B cell (primary cell): ENCODE measurements at places on chromosomes 13 and 19.
A peak's percentile ranks its signal among the peaks of the same experiment; 100 is the strongest.

GRCh38 chr19:3785938-3786824 is at the start of gene MATK:
MATK (minus strand) TSS chr19:3786381; CDS start chr19:3785135, 1,246 bp downstream.
- DNase-seq: peak; percentile 47

DNA sequence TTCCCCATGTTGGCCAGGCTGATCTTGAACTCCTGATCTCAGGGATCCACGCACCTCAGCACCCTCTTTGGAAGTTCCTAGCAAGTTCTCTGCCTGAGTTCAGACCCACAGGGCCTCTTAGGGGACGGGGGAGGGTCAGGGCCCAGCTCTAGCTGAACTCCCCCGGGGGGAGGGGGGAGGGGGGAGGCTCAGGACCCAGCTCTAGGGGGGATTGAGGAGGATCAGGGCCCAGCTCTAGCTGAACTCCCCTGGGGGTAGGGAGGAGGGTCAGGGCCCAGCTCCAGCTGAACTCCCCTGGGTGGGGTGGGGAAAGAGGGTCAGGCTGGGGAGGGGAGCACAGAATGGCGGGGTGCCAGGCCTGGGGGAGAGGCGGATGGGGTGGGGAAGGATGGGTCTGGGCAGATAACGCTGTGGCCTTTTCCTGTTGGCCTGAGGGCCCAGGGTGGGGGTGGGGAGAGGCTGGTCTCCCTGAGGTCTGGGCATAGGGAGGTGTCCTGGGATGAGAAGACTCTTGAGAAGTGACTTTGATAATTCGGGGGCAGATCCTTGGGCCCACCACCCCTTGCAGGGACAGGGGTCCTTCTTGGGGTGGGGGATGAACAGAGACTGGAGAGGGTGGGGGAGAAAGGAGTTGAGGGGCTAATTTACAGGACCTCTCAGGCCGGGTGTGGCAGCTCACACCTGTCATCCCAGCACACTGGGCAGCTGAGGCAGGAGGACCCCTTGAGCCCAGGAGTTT is 5.5 kb upstream of the PTBP1 start:
- no peak for DNase-seq

- peak; percentile 90 for DNase-seq
Observed at GRCh38 chr13:50635504-50635903, 208.0 kb downstream of the DLEU7 start.

- no peak for DNase-seq
Observed at GRCh38 chr19:35075202-35076025, 33.9 kb downstream of the HPN start.

DNA sequence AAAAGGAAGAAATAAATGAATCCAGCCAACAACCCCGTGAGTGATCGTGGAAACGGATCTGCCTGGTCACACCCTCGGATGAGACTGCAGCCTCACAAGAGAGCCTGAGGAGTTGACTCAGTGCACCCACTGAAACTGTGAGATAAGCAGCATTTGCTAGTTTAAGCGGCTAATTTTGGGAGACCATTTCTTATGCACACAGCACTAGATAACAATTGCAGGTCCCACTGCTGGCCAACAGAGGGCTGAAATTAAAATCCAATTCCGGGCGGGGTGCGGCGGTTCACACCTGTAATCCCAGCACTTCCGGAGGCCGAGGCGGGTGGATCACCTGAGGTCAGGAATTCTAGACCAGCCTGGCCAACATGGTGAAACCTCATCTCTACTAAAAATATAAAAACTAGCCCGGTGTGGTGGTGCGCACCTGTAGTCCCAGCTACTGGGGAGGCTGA is 3.6 kb downstream of the UQCR11 start:
- DNase-seq: no peak

DNA sequence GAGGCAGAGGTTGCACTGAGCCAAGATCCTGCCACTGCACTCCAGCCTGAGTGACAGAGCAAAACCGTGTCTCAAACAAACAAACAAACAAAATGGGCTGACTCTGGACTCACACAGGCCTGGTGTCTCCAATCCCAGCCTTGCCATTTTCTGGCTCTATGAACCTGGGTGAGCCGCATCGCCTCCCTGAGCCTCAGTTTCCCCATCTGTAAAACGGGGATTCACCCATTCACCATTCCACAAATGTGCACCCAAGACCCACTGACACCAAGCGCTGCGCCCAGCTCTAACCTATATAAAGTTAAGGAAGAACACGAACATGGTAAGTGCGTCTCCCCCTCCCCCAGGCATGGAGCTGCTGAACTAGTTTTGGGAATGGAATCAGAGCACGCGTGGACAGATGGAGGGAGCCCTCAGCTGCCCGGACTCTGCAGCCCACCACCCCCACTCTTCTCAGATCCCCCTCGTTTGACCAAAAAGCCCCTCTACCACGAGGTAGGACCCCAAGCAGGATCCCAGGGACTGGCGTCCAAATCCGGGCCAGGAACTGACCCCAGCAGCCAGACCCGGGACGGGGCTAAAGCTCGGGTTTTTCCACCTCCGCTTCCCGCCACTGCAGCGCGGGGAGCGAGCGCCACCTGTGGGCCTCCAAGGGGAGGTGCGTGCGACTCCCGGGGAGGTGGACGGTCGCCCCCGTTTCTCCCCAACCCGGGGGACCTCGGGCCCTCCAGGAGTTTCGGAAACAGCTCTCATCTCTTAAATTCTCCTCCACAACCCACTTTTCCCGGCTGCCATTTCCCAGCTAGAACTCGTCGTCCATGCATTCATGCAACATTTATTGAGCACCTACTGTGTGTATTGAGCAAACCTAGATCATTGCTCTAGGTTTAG is 33.0 kb upstream of the ADGRE5 start:
- peak; percentile 73 for DNase-seq

GRCh38 chr19:50475736-50476223 is 527 bp upstream of the EMC10 start:
- no peak for DNase-seq

GRCh38 chr13:48317511-48318376 is 14.2 kb downstream of the RB1 start:
- peak; percentile 45 for DNase-seq

- peak; percentile 51 for DNase-seq
Observed at GRCh38 chr13:48144413-48145035, 49.6 kb upstream of the MED4 start.

- no peak for DNase-seq
Observed at GRCh38 chr19:4559569-4559968, at the start of gene SEMA6B. SEMA6B (minus strand) TSS chr19:4559684; CDS start chr19:4558457, 1,227 bp downstream.

GRCh38 chr19:51688671-51689571 is 4.2 kb upstream of the SPACA6 start:
- DNase-seq: no peak

- DNase-seq: peak; percentile 24
Observed at GRCh38 chr19:49679771-49680413, 2.8 kb downstream of the PRMT1 start.

- DNase-seq: peak; percentile 88
Observed at GRCh38 chr13:31965361-31966066, 66.1 kb upstream of the FRY start.

GRCh38 chr13:25469169-25469525 is 97.4 kb downstream of the ATP8A2 start:
- no peak for DNase-seq

GRCh38 chr13:94154367-94154766 is 325.1 kb downstream of the DCT start:
- DNase-seq: no peak

DNA sequence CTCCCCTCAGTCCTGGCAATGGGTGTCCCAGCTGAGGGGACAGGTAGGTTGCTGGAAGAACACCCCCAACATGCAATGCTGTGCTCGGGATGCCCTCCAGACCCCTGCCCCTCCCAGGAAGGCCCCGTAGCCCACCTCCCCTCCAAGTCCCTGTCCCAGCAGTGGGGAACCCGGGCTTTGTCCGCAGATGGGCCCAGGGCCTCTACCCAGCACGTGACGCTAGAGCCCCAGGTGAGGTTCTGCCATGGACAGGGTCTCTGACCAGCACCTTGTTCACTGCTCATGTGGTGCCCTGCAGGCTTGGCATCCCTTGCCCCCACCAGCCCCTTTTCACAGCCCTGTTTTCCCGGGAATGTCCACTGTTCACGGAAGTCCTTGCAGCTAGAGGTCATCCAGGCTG is 220.0 kb upstream of the SGCG start:
- DNase-seq: no peak

DNA sequence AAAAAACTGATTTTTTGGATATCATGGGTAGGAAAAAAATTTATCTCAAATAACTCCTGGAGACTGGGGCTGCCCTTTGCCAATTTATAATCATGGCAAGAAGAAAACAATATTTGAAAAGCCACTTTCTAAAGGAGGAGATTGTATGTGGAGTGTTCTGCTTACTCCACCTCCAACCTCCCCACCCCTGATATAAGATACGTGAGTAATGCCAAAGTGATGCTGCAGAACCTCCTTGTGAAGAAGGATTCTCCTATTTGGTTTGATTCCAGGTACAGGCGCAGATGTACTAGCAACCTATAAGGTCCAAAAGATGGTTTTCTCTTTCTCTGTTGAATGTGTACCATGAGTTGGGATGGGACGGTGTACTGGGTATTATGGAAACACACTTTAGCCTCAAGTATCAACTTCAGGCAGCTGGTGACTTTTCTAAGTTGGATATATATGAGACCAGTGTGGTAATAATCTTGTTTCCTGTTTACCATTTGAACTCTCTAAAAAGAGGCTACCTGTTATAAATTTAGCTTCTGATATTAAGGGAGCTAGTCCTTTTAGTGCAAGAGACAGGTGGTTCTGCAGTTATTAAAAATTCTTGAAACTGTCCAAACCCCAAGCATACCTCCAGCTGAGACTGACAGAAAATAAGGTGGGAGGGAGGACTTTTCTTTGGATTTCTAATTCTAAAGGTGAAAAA is 724.0 kb upstream of the MIR17HG start:
- no peak for DNase-seq

- no peak for DNase-seq
Observed at GRCh38 chr19:46216612-46217011, 12.9 kb upstream of the IGFL1 start.

- no peak for DNase-seq
Observed at GRCh38 chr13:59954601-59955000, 209.1 kb downstream of the DIAPH3 start.

DNA sequence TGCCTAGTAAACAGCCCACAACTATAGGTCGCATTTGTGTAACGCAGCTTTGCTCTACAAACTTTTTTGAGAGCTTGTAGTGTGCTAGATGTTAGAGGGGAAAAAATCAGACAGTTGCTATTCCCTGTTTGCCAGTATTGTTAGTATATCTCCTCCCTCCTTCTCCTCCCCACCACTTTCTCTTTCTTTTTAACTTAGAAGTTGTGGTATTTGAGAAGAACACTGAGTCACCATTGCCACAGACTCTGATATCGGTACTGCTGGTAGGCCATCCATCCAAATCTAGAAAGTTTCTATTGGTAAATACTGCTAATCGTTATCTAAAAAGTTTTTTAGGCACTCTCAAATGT is 666 bp downstream of the POMP start:
- DNase-seq: no peak

DNA sequence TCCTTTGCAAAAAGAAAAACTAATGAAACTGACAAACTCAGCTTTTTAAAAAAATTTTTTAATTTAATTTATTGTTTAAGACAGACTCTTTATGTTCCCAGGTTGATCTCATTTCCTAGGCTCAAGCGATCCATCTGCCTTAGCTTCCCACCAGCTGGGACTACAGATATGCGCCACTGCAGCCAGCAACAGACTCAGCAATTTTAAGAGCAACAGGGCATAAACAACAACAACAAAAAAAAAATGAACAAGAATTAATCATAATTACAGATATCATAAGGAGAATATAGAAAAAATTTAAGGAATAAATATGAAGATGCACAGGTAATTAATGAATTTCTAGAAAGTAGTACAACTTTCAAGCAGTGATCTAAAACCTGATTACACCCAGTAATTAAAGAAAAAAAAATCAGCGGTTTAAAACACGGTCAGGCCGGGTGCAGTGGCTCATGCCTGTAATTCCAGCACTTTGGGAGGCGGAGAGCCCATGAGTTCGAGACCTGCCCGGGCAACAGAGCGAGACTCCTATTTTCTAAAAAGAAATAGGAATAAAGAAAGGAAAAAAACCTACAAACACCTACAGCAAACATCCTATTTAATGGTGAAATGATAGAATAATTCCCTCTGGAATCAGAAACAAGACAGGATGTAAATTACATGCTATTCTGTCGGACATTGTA is 1.4 kb downstream of the ZNF699 start:
- DNase-seq: no peak

DNA sequence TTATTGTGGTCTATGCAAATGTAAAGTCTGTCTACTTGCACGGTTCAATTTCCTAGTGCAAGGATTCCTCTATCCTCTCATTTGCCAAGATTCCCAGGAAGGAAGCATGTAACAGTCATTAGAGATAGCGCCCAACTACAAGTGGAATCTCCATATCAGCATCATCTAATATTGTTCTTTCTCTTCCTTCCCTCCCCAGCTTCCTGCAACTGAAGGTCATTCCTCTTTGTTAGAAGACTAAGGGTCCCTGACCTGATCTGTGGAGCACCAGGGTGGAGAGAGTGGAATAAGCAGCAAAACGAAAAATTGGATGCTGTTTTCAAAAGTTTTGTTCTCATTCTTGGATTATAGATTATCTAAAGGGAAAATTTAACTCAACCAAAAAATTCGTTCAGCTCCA is 714.0 kb downstream of the DIAPH3 start:
- no peak for DNase-seq

DNA sequence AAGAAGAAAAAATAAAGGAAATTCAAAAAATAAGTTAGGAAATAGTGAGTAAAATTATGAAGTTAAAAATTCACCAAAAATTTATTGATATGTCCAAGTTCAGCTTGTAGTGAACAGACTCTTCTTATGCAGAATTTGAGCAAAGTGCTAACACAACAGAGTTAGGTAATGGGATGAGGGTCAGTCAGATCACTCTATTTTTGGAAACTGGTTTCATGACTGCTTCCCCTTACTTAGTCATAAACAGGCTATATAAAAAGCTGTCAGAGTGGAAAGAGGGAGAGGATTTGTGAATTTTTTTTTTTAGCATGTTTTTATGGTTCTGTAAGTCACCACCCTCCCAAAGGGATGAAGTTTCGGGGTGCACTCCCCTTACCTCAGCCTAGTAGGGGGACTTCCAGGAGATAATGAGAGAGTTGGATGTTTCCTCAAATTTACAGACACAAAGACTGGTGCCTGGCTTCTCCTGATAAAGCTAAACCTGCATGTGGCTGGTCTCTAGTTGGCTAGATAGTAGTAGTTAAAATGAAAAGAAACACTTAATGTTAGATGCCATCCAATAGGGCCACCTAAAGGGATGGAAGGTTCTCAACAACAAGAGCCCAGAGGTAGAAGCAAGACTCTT is 4.5 kb downstream of the CPB2 start:
- DNase-seq: no peak
